Suppressor macrophage (primary cell): ENCODE measurements at places on chromosomes 2 and 18.

GRCh38 chr2:182499706-182500470 is 73.1 kb upstream of the PDE1A start:
- no peak for DNase-seq

DNA sequence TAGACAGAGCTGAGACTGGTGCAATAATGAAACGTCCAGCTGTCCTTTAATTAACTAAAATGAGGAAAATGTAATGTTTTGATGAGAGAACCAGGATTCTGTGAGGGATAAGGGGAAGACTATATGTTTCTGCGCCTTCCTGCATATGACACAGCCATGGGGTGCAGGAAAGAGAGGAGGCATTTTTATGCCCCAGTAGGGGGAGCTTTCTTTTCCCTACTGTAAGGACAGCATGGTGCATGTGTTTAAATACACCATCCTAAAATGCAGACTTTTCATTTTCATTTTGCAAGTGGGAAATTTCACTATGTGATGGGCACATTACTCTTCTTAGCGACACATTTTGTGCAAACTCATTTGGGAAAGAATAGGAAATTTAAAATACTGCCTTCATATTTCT is 446.1 kb downstream of the ARHGAP15 start:
- no peak for DNase-seq

- DNase-seq: peak; percentile 17
These were observed 9.6 kb upstream of the ITPRIPL1 start for GRCh38 chr2:96315400-96316071.

- DNase-seq: no peak
These were observed 465.6 kb upstream of the TRIB2 start for GRCh38 chr2:12251121-12251520.

DNA sequence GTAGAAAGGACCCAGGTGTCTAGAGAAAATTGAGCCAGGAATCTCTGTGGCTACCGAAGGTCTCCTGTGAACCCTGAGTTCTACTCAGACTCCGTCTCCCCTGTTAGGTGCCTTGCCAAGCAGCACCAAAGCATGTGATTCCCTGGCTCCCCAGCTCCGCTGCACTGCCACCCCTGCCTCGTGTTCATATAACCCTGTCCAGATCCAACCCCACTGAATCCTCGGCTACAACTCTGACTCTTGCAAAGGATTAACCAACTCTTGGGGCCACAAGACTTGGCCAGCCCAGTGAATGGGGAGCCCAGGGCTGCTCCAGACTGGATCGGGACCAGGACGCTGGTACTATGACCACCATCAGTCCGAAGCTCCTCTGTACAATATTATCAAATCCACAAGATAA is 37.3 kb upstream of the ACAA2 start:
- DNase-seq: no peak
